Foreskin keratinocyte (primary cell): ENCODE measurements at places on chromosomes 1 and 21. TPM values are rescaled to one million over a fixed set of nuclear protein-coding genes. Genes with fewer than 3 reads are reported as not detected.

The MASP2 gene
- total RNA-seq = 0.07 and 0.24 TPM in 2 replicates

The TFF1 gene
- not detected in 2 replicates for total RNA-seq

The HLX gene
- total RNA-seq = not detected in 2 replicates

The SMYD3 gene
- 18.4 and 18.5 TPM in 2 replicates for total RNA-seq

The ARHGEF16 gene
- 24.1 and 25.2 TPM in 2 replicates for total RNA-seq

The PARS2 gene
- 5.9 and 6.2 TPM in 2 replicates for total RNA-seq

The RORC gene
- total RNA-seq = not detected in 2 replicates

The VCAM1 gene
- not detected in 2 replicates for total RNA-seq

The COL9A2 gene
- 22.6 and 40.3 TPM in 2 replicates for total RNA-seq

The FCRLB gene
- total RNA-seq = 0.51 and 0.92 TPM in 2 replicates

The PTPN22 gene
- total RNA-seq = 0.17 and 0.28 TPM in 2 replicates

The PLEKHN1 gene
- total RNA-seq = 3.0 and 4.6 TPM in 2 replicates

The AADACL4 gene
- total RNA-seq = not detected in 2 replicates

The HSD11B1 gene
- 0.56 and 0.61 TPM in 2 replicates for total RNA-seq

The LIPI gene
- total RNA-seq = not detected in 2 replicates

The OPRD1 gene
- not detected in 2 replicates for total RNA-seq

The ITLN2 gene
- not detected in 2 replicates for total RNA-seq

The ZBED6 gene
- total RNA-seq = 18.8 and 20.1 TPM in 2 replicates

The SELP gene
- total RNA-seq = not detected in 2 replicates

The ARHGEF2 gene
- 44.0 and 48.6 TPM in 2 replicates for total RNA-seq

The ENSA gene
- total RNA-seq = 123 and 144 TPM in 2 replicates

The PCAT6 gene
- 0.67 and 1.5 TPM in 2 replicates for total RNA-seq

The RAB42 gene
- 0.95 and 1.5 TPM in 2 replicates for total RNA-seq

The S100A3 gene
- total RNA-seq = 14.3 and 18.5 TPM in 2 replicates

The COL16A1 gene
- total RNA-seq = 125 and 133 TPM in 2 replicates

The TEDDM1 gene
- not detected in 2 replicates for total RNA-seq

The CRP gene
- total RNA-seq = not detected in 2 replicates
